ENCODE measurements at places on chromosomes 7 and 10.

DNA sequence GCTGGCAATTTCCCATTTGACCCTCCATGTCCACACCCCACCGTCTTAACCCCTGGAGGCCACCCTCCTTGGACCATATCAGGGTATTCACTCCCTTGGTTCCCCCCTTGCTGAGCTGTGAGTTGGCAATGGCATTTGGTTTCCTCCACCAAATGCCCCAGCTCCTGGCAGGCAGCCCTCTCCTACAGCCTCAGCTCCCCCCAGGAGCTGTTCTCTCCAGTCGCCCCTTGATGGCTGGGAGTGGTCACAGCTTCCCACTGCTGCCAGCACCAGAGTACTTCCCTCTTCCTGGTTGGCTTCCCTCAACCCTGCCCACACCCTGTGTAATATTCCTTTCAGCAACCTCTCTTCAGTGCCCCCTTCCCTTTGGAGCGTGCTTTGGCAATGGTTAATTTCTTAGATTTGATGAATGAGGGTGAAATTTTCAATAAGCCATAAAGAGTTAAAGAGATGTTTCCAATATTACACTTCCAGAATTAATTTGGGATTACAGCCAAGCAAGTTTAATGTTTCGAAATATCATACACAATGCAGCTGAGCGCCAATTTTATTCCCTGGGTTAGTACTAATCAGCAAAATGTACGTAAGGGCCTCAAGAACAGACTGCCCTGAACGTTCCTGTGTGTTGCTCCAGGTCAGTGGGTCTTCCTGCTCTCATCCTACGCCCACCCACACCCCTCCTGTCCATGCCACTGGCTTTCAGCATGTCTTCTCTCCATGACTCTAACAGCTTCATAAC lies 207.1 kb upstream of the NFE2L3 start:
- DNase-seq, result no peak

- DNase-seq, result no peak
Measured at GRCh38 chr7:49523870-49524269, 249.6 kb upstream of the VWC2 start.

GRCh38 chr10:113524539-113525490 lies 28.0 kb upstream of the HABP2 start:
- no peak for DNase-seq

DNA sequence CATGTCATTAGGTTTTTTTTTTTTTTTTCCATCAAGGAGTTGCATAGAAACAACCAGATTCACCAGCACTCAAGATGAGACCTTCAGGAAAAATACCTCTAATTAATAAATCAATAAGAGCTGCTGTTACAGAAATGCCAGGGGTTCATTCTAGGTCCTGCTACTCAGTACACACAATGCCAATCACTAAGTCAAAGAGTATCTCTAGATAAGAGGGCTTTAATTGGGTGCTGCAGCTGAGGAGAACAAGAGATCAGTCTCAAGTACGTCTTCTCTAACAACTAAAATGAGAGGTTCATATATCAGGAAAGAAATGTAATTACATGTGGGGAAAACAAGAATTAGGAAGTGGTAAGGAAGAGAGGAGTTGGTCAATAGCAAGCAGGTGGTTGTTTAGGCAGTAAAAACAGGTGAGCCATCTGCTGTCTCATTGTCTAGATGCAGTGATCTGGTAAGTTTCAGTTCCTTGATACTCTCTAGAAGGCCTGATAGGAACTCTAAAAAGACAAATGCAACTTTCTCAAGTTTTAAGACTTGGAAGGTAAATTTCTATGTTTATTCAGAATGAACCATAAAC lies 272.9 kb upstream of the ZWINT start:
- no peak for DNase-seq

DNA sequence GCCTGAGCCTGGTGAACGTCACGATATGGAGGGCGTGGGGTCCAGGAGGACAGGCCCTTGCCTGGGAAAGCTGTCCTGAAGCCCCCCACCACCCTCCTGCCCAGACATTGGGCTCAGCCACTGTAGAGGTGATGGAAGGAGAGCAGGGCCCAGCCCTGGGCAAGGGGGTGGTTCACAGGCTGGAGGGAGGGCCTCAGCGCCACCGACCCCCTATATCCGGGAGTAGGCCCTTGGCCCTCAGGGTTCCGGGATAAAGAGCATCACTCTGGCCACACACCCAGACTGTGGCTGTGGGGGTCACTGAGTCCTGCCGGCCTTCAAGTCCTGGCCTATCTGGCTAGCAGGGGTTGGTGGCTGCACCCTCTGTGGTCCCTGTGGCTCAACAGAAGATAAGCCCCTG lies 55.3 kb upstream of the GTF2IRD1 start:
- no peak for DNase-seq

GRCh38 chr7:29276199-29276598 lies 81.6 kb downstream of the CHN2 start:
- DNase-seq, result no peak

DNA sequence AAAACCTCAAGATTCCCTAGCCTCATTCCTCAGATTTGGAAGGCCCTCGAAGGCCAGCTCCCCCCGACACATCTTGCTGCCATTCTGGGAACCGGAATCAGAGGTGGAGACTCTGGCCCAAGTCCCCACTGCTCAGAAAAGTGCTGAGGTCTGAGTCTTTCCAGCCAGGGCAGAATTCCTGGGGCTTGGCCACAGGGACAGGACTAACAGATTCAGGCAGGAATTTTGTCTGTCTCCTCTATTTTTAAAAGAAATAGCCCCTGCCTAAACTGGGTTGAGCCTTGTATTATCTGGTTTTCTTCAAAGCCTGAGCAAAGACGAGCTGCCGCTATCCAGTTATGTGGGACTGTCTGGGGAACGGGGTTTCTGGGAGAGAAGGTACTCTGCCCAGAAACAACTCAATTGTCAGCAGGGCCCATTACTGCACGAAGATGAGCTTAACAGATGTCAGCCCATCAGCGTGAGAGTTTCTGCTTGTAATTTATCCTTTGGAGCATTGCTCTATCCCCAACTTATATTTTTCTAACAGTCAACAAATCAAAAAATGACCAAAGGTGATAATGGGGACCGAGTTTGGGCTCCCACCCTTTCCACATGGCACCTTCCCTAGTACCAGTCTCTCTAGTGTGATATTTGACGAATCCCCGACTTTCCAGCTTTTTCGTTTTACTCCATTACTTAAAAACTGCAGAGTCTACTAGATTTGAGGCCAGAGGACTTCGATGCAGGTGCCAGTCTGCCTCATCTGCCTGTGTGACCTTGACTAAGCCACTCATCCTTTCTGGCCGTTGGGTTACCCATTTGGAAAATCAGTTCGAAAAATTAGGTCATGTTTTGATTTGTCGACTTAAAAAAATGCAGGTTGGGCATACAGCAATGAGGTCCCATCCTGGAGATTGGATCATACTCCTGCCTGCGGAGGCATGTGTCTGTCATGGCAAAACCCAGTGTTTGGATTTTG lies 110.9 kb downstream of the WDR11 start:
- no peak for DNase-seq

GRCh38 chr10:58993480-58994221 lies 182.8 kb upstream of the PHYHIPL start:
- no peak for DNase-seq

DNA sequence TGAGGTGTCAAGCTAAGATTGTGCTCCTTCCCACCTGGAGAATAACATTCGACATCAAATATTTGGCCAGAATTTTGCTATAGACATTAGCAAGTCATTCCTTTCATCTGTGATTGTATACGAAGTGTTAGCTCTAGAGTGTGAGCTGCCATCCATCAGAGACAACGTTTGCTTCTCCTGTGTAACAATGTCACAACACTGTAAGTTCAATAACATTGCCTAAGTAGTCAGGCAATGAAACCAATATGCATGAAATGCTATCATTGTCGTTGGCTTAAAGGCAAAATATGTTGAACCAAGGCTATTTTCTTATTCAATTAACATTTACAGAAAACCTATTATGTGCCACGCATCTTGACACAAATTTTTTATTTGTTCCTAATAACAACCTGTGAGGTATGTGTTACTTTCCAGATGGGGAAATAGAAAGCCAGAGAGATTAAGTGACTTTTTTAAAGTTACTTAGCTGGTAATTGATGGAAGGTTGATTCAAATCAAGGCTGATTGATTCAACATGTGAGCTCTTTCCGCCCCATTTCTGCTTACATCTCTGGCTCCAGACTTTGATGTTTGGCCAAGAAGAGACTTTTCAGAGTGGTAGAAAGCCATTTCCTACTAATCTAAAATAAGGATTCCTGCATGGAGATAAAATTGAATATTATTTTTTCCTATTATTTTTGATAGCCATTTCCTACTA lies 32.0 kb downstream of the BET1 start:
- no peak for DNase-seq

DNA sequence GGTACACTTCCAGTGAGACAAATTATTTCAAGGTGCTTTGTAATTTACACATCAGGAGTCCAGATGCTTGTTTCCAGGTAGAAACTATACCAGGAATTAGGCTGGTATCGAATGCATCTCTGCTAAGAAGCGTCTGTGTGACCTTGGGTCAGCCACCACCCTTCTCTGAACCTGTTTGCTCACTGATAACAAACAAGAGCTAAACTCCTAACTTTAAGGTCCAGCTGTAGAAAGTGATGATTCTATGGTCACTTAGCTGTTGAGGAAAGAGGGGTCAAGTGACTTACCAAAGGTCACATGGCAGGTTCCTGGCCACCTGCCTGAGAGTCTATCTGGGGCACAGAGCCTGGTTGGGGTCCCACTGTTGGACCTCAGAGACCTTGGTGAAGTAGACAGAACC lies 95.4 kb downstream of the HIF1AN start:
- no peak for DNase-seq

GRCh38 chr10:95229724-95230627 lies 35.9 kb downstream of the ACSM6 start:
- DNase-seq, result no peak

DNA sequence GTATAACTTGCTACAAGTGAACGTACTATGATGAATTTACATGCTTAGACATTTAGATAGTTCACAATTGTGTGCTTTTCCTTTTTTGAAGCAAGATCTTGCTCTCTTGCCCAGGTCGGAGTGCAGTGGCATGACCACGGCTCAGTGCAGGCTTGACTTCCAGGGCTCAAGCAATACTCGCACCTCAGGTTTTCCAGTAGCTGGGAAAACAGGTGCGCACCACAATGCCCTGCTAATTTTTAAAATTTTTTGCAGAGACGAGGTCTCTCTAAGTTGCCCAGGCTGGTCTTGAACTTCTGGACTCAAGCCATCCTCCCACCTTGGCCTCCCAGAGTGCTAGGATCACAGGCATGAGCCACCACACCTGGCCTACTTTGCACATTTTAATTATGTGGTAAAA lies 1.8 kb downstream of the GPR15LG start:
- no peak for DNase-seq

GRCh38 chr10:123704812-123705211 lies 38.7 kb downstream of the GPR26 start:
- DNase-seq, result no peak

GRCh38 chr7:26686448-26686981 lies 177.9 kb downstream of the SKAP2 start:
- peak; percentile 5 for DNase-seq

- no peak for DNase-seq
Measured at GRCh38 chr7:148391591-148391990, 199.0 kb upstream of the C7orf33 start.

DNA sequence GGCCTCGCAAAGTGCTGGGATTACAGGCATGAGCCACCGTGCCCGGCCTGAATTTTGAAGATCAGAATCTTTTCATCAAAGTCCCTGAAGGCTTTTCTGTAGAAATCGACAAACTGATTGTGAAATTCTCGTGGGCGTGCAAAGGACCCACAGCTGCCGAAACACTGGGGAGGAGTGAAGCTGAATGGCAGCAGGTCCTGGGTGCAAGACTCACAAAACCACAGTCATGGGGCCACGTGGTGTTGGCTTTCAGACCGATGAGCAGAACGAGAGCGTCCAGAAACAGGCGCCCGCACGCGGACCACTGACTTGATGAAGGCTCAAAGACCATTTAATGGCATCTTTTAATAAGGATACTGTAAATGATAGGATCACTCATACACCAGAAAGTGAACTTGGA lies 24.7 kb upstream of the PRKAR1B start:
- DNase-seq, result no peak

DNA sequence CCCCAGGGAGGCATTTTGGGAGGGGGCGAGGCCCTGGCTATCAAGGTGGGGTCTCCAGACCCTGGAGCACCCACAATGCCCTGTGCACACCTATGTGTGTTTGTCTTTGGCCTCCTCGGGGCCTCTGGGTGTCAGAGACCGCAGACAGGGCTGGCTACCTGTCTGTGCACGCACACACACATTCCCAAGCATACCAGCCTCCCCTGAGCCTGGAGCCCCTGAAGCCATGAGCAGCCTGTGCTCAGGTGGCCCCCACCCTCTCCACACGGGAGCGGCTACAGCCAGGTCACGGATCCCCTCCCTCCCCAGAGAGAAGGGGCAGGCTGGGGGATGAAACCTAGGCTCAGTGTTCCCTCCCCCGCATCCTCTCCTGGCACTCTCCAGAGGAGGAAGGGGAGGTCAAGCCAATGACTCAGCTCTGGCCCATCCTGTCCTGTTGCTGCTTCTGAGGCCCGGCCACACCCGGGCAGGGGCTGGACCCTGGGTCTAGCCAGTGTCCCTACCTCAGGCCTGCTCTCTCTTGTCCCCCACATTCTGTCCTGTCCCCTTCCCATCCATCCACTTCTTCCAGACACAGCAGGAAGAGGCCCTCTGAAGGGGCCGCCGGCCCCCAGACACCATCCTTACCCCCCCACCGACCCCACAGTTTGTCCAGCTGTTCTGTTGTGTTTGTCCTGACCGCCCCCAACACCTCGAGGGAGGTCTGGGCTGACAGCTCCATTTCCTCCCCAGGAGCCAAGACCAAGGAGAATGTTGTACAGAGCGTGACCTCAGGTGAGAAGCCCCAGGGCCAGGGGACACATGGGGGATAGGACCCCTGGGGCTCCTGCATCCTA lies 720 bp downstream of the SNCG start:
- no peak for DNase-seq
